ENCODE measurements at places on chromosomes 6 and 20. TPM values are rescaled to one million over a fixed set of nuclear protein-coding genes. Genes with fewer than 3 reads are reported as not detected.

The MLN gene
- total RNA-seq, result not detected

The PRDM13 gene
- 0.15 TPM for total RNA-seq

The MMP24 gene
- 23.0 TPM for total RNA-seq

The MYCT1 gene
- 0.09 TPM for total RNA-seq

The KCNG1 gene
- total RNA-seq, result 13.2 TPM

The CFAP206 gene
- not detected for total RNA-seq

The MGME1 gene
- total RNA-seq, result 47.7 TPM

DNA sequence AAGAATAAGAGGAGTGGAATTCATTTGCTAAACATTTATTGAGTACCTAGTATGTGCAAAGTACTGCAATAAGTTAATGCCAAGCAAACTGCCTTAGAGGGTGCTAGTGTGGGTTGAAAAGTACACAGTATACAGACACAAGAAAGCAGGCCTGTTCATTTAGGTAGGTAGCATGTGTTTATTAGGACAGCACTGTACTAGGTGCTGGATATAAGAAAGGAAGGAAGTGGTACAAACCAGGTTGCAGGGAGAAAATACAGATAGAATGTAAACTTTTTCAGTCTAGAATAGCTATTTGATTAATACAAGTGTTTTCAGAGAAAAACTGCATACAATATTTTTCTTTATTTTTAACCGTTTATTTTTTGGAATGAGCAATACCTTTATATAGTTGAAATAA is 68.1 kb downstream of the PHF20 start:
- no peak overlapping the region for H3K4me3 ChIP-seq
- peaks cover 39% of the 10 kb centered on the region for H3K36me3 ChIP-seq
- H3K4me1 ChIP-seq, result no peaks in the 10 kb centered on the region
- no peak for DNase-seq
- H3K27me3 ChIP-seq, result no peaks in the 10 kb centered on the region

DNA sequence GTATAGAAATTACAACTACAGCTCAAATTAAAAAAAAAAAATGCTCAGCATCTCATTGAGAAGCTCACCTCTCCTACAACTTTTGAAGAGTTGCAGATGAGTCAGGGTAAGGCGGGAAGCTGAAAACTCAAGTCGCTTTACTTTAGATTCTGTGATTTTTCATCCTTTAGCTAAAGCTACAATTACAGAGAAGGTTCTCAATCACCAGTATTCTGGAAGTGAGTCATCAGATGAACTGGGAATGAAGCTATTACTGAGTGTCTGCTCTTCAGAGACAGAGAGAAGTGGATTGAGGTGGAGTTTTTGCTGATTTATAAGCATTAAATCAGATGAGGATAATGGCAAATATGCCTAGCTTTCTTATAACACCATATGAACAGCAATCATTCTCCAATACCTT is 91.9 kb downstream of the TFAP2A start:
- no peaks in the 10 kb centered on the region for H3K36me3 ChIP-seq
- no peaks in the 10 kb centered on the region for H3K27me3 ChIP-seq
- DNase-seq, result no peak
- H3K4me3 ChIP-seq, result no peak overlapping the region
- H3K4me1 ChIP-seq, result no peaks in the 10 kb centered on the region

DNA sequence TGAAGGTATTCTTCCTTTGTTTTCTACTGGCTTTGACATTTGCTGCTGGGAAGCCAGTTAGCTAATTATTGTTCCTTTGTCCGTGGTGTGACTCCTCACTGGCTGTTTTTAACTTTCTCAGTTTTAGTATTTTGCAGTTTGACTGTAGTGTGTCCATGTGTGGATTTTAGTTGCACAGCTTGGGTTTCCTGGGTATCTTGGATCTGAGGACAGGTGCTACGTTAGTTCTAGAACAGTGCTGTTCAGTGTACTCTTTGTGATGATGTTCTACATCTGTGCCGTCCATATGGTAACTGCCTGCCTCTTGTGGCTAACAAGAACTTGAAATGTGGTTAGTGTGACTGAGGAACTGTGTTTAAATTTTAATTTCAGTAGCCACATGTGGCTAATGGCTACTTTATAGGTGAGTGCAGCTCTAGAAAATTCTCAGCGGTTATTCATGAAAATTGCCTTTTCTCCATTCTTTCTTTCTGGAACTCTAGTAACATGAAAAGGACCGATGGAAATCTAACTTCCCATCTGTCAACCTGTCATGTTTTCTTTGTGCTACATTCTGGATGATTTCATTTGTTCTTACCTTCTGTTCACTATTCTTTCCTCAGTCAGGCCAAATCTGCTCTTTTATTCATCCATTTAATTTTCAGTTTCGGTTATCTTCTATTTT is 7.4 kb downstream of the SNX9 start:
- DNase-seq, result no peak
- H3K27me3 ChIP-seq, result no peaks in the 10 kb centered on the region
- no peak overlapping the region for H3K4me3 ChIP-seq
- peaks cover 7% of the 10 kb centered on the region for H3K36me3 ChIP-seq
- H3K27ac ChIP-seq, result peak overlapping the region; percentile 11

DNA sequence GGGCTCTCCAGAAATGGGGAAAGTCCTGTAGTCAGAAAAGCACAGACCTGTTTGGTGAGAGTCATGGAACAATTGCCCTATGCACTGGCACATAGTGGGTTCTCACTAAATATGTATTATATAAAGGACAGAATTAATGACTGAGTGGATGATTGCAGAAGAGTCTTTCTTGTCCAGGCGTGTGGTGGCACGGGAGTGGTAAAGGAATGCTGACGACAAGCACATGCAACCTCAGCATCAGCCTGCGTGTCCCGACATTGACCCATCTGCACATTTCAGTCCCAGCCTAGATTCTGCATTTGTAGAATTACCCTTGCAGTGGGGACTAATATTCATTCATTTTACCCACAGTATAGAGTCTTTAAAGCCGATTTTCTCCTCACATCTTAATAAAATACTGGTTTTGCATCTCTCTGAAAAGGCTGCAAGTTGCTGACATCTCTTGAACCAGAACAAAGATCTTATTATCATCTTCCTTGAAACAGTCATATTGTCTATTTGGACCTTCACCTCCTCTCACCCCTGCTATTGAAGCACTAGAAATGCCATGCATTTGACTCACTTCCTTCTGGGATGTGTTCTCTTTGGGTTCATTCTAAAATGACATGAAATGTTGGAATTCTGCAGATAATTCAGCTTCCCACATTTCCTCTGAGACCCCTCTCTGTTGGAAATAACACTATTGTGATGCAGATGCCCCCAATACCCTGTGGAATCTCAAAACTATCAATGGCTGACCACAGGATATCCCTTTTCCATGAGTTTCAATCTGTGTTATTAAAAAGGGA is 883.6 kb upstream of the FLRT3 start:
- H3K27me3 ChIP-seq, result no peaks in the 10 kb centered on the region
- H3K4me1 ChIP-seq, result peaks cover 10% of the 10 kb centered on the region
- no peaks in the 10 kb centered on the region for H3K36me3 ChIP-seq
- no peak overlapping the region for H3K4me3 ChIP-seq
- DNase-seq, result no peak

DNA sequence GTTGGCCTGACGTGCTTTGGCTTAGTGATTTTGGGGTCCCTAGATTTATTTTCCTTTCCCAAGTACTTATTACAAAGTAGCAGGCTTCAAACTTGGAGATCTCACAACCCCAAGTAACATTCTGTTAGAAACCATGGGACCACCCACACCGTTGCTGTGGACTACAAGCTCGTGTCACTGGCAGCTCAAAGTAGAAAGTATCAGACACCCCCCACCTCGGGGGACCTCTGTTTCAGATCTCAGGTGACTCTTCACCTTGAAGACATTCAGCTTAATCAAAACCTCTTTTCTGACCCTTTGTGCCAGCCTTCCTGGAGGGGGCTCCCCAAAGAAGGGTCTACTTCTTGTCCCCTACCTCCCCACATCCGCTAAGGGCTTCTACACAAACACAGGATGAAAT is 15.7 kb upstream of the MYT1 start:
- no peaks in the 10 kb centered on the region for H3K4me1 ChIP-seq
- no peak for DNase-seq
- no peaks in the 10 kb centered on the region for H3K27me3 ChIP-seq
- no peak overlapping the region for H3K27ac ChIP-seq
- peaks cover 12% of the 10 kb centered on the region for H3K36me3 ChIP-seq
- no peak overlapping the region for H3K4me3 ChIP-seq

- DNase-seq, result no peak
- H3K36me3 ChIP-seq, result peaks cover 2% of the 10 kb centered on the region
- H3K4me3 ChIP-seq, result no peak overlapping the region
- no peak overlapping the region for H3K27ac ChIP-seq
- no peaks in the 10 kb centered on the region for H3K4me1 ChIP-seq
- no peaks in the 10 kb centered on the region for H3K27me3 ChIP-seq
Observed at GRCh38 chr6:22467645-22468044, 101.7 kb upstream of the HDGFL1 start.

DNA sequence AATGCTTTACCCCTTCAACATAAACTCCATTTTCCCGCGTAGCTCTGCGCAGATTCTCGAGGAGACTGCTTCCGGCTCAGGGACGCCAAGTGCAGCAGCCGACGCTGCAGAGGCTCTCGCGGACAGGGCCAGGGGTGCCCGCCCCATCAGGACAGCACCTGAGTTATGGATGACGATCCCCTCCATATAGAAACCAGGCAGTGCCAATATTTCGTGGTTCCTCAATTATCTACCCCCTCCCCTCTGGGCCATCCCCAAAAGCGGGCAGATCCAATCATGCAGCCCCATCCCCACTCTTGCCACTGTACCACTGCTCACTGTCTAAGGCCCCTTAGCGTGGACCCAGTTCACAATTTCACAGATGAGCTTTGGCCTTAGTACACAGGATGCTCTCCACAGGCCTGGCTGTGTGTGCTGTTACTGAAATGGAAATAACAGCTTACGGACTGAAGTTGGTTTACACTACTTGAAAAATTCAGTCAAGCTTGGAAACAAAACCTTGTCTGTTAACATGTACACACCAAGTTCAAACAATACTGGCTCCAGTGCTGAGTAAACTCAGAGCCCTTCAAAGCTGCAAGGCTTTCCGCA is 74.5 kb downstream of the DACT2 start:
- no peaks in the 10 kb centered on the region for H3K4me1 ChIP-seq
- no peak overlapping the region for H3K4me3 ChIP-seq
- no peak for DNase-seq
- H3K36me3 ChIP-seq, result no peaks in the 10 kb centered on the region
- no peaks in the 10 kb centered on the region for H3K27me3 ChIP-seq

DNA sequence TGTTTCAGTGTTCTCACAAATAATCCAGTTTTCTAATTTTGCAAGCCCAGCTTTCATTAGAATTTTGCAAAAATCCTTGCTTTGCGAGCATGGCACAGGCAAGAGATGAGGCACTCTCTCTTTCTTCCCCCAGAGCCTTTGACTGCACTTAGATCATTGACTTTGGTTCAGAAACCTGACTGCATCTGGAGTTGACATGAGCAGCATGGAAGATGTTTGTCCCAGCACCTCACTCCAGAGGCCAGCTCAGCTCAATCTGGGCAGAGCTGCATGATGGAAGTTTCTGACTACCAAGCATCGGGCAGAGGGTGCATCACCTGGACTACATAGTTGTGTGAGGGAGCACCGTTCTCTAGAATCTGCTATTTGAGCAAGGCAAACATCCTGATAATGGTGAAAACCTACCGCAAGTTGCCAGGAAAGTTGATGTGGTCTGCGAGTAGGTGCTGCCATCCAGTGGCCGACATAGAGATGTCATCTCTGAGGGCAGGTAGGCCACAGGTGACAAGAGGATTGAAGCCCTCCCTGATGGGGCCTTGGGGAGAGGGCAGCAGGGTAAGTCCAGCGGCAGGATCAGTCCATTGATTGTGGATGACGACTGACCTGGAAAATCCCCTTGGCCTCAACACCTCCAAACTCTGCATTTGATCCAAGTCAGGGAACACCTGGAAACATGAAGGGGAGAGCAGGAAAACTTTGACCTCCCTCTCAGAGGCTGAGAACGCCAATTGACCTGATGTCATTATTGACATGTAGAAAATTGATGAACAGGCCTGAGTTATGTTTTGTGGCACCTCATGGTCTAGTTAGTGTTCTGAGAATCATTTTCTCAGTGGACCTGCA is 3.8 kb upstream of the LPA start:
- no peaks in the 10 kb centered on the region for H3K4me1 ChIP-seq
- H3K27me3 ChIP-seq, result no peaks in the 10 kb centered on the region
- no peaks in the 10 kb centered on the region for H3K36me3 ChIP-seq
- peak; percentile 76 for DNase-seq
- no peak overlapping the region for H3K4me3 ChIP-seq

DNA sequence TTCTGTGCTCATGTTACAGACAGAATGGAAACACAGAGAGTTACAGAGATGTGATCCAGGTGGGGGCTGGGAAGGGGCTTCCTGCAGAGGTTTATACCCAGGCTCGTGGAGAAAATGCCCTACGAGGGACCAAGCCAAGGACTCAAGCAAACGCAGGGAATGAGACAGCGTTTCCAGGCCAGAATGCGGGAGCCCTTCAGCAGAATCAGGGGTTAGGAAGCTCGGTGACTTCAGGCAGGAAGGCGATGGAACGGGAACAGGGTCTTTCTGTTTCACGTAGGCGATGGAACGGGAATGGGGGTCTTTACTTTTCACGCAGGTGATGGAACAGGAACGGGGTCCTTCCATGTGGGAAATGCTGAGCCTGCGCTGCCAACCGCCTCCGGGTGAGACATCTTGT is 82.6 kb downstream of the THBS2 start:
- H3K4me1 ChIP-seq, result no peaks in the 10 kb centered on the region
- no peaks in the 10 kb centered on the region for H3K36me3 ChIP-seq
- no peaks in the 10 kb centered on the region for H3K27me3 ChIP-seq
- peak; percentile 13 for DNase-seq

- H3K4me3 ChIP-seq, result peak overlapping the region; percentile 91
- H3K27ac ChIP-seq, result no peak overlapping the region
- DNase-seq, result no peak
- no peaks in the 10 kb centered on the region for H3K4me1 ChIP-seq
- H3K36me3 ChIP-seq, result peaks cover 20% of the 10 kb centered on the region
- H3K27me3 ChIP-seq, result no peaks in the 10 kb centered on the region
Observed at GRCh38 chr20:43513372-43513930, 6.0 kb downstream of the L3MBTL1 start.

DNA sequence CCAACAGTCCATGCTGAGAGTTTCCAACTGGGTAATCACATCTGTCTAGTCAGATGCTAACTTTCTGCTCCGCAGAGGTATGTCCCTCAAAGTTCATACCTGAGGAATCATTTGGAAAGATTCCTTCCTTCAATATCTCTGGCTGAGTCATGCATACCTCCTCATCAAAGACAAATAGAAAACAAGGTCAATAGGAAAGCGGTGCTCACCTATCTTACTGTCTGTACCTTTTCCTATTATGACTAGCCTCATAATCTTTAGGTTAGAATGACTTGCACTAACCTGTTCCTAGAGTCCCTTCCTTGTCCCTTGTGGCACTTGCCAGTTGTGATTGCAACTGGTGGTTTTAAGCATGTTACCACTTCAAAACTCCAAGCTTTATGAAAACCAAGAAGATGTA is 78.2 kb upstream of the PTPRK start:
- no peak overlapping the region for H3K27ac ChIP-seq
- no peaks in the 10 kb centered on the region for H3K27me3 ChIP-seq
- H3K4me1 ChIP-seq, result no peaks in the 10 kb centered on the region
- no peak for DNase-seq

Data from H9 (cell line).